Stimulated activated CD4-positive, alpha-beta T cell treated with anti-CD3 and anti-CD28 coated beads, Interleukin-1b, Interleukin-23, amount 100 ng/mL, for 1 hour (primary cell): ENCODE measurements at places on chromosomes 12 and 14.

GRCh38 chr14:70821584-70822529 is 12.5 kb upstream of the MAP3K9 start:
- no peak for DNase-seq

DNA sequence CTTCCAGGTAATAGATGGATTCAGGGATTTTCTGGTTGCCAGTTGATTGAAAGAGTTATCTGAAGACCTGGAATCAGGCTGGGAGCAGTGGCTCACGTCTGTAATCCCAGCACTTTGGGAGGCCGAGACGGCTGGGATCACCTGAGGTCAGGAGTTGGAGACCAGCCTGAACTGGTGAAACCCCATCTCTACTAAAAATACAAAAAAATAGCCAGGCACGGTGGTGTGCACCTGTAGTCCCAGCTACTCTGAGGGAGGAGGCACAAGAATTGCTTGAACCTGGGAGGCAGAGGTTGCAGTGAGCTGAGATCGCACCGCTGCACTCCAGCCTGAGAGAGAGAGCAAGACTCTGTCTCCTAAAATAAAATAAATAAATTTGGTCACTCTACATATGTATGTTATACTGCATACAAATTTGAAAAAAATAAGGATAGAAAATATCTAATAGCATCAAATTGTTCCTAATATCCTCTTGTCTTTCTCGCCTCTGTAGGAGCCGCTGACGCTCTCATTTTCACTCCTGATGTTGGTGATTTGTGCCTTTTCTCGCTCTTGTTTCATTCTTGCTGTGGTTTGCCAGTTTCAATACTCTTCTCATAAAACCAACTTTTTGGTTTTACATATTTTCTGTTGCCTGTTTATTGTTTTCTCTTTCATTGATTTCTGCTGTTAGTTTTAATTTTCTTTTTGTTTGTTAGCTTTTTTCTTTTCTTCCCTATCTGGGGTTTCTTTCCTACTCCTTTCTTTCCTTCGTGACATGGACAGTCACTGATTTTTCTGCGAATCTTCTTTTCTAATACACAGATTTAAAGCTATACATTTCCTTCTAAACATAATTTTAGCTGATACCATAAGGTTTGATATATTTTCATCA is 23.8 kb upstream of the PLD4 start:
- no peak for DNase-seq

GRCh38 chr12:73598626-73599025 is 939.0 kb upstream of the ATXN7L3B start:
- no peak for DNase-seq

- no peak for DNase-seq
These were observed 356.7 kb downstream of the SNAPC1 start for GRCh38 chr14:62118871-62119270.

DNA sequence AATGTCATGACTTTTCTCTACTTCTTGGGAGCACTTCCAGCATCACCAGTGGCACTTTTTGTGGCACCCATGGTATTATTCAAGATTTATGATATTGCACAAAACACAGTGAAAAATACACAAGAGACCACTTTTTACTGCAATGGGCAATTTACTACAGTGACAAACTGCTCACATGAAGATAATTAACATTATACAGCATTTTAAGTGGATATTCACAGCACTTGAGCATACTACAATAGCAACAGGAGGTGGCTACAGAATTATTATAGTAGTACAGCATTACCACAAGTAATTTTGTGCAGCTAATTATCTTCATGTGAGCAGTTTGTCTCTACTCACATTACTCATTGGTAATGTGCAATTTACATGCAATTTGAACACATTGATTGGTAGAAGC is 18.3 kb downstream of the IL26 start:
- DNase-seq = no peak

DNA sequence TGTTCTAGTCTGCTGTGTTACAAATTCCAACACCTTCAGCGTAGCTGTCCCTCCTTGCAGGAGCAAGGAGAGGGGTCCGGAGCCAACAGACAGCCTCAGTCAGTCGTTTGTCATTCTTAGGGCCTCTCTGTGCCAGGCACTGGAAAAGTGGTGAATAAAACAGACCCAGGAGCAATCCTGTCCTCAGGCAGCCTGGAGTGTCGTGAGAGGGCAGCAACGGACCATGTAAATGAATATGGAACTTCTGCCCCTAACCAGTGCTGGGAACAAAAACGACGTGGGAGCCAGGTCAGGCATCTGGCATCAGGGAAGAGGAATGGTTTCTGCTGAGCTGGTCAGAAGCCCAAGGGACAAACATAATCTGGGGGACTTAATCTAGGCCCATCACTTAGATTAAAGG is 64.8 kb upstream of the PSMC1 start:
- DNase-seq = no peak

DNA sequence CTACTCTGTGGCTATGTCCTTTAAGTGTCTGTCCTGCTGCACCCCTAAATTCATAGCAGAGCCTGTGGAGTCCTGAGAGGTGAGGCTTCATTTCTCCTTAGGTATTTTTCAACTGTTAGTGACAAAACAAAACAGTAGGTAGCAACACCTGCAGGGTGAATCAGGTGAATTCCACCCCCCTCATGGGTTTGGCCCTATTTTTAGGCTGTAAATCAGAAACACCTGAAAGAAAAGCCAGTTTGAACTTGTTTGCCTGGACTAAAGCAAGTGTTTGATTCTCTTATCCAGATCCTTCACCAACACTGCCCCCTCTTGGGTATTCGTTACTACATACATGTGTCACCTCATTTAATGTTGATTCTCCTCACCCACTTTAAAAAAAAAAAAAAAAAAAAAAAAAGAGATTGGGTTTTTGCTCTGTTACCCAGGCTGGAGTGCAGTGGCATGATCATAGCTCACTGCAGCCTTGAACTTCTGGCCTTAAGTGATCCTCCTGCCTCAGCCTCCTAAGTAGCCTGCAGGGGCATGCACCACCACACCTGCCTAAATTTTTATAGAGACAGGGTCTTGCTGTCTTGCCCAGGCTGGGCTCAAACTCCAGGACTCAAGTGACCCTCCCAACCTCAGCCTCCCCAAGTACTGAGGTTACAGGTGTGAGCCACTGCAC is 10.3 kb downstream of the TBPL2 start:
- DNase-seq = no peak

GRCh38 chr12:5806371-5807089 is 138.5 kb downstream of the ANO2 start:
- no peak for DNase-seq

DNA sequence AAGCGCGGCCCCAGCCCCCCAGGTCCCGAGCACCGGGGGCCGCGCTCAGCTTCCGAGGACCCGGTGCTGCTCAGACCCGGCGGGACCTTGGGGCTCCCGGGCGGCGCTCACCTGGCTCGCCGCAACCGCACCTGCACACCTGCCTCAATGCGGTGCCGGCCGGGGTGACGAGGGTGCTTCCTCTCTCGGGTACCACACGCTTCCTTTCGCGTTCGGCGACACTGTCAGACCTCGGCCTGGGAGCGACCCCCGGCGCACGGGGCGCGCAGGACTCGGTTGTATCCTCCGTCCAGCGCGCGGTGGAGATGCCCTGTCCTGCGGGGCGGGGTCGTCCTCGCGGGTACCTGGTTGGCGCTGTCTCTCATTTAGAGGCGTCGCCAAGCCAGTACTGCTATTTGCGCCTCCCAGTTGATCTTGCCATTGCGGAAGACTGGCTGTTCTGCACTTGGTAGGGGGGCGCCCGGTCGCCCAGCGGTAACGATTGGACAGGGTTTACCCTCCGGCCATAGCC is 718 bp downstream of the PACS2 start:
- DNase-seq = no peak

- DNase-seq = no peak
These were observed 84.5 kb downstream of the GPR65 start for GRCh38 chr14:88089445-88089844.

DNA sequence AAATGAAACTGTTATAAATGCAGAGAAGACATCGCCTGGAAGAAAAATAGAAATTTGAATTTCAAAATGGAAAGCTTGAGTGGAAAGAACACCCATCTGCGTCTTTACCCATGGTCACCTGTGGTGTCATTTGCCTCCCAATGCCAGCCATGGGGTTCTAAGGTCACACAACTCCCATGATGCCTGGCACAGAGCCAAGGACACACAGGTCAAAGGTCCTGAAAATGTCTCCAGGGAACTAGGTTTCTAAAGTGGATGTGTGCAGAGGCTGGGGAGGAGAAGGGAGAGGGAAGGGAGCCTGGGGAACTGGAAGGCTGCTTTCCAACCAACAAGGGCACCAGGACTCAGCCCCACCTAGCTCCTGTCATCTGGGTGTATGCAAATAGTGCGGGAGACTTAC is 724.0 kb upstream of the TMEM132C start:
- DNase-seq = no peak

- no peak for DNase-seq
These were observed 765.1 kb upstream of the FBXO33 start for GRCh38 chr14:40197344-40197743.

- DNase-seq = no peak
These were observed 19.6 kb downstream of the LGMN start for GRCh38 chr14:92728759-92729364.

- no peak for DNase-seq
These were observed 33.0 kb downstream of the FOXN3 start for GRCh38 chr14:89384023-89384422.
